ENCODE measurements at places on chromosomes 11 and 22. TPM values are rescaled to one million over a fixed set of nuclear protein-coding genes. Genes with fewer than 3 reads are reported as not detected.

DNA sequence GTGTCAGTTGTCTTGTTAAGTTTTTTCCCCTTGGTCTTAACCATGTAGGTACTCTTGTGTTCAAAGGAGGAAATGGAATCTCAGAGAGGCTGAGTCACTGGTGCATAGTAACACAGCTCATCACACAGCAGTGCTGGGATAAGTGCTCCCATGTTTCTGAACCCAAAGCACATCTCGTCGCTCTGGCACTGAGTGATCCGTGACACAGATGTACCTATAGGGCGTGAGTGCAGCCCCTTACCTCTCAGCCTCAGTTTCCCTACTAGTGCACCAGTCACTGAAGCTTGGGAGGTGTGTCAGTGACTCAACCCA is 234.0 kb downstream of the ST3GAL4 start:
- peak; percentile 23 for DNase-seq

The ASPHD2 gene
- total RNA-seq = 3.4 TPM

The LDHAL6A gene
- total RNA-seq = not detected

DNA sequence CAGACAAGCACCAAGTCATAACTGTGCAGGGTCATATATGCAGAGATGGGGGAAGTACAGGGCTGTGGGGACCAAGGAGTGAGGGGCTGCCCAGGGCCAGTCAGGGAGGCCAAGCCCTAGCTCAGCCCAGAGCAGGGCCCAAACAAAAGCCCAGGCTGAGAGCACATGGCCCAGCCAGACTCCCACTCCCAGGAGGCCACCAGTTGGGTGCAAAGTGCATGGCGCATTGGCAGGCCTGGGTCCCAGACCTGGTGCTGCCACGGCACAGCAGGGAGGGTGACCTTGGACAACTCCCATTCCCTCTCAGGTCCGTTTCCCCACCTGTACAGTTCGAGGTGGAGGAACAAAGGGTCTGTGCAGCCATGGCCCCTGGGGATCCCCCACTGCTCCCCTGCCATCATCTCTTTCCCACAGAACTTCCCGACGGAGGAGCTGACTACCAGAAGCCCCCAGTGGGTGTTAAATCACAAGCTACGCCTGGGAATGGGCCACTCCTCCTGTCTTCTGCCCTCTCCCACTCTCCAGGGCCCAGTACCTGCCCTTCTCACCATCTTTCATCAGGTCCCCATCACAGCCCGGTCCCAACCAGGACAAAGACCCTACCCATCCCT is 608 bp downstream of the NIPSNAP1 start:
- no peak for DNase-seq

DNA sequence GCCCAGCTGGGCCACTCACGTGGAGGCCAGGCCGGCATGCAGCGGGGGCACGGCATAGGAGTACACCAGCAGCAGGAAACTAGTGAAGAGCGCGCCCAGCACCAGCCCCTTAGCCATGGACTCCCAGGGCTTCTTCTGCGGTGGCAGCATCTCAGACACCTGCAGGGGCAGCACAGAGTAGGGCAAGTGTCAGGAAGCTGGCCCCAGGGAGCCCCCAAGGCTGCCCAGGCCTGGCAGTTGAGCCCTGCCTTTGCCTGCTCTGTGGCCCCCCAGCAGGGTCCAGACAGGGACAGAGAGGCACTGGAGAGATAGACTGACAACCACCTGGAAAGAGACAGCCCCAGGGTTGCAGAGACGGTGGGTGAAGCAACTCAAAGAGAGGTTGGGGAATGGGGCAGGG is 10.7 kb upstream of the SEC14L6 start:
- no peak for DNase-seq

- no peak for DNase-seq
Measured at GRCh38 chr11:638631-639331, 1.7 kb downstream of the DRD4 start.

The RAB36 gene
- 0.26 TPM for total RNA-seq

GRCh38 chr11:21912285-21912684 is 280.6 kb upstream of the ANO5 start:
- no peak for DNase-seq

DNA sequence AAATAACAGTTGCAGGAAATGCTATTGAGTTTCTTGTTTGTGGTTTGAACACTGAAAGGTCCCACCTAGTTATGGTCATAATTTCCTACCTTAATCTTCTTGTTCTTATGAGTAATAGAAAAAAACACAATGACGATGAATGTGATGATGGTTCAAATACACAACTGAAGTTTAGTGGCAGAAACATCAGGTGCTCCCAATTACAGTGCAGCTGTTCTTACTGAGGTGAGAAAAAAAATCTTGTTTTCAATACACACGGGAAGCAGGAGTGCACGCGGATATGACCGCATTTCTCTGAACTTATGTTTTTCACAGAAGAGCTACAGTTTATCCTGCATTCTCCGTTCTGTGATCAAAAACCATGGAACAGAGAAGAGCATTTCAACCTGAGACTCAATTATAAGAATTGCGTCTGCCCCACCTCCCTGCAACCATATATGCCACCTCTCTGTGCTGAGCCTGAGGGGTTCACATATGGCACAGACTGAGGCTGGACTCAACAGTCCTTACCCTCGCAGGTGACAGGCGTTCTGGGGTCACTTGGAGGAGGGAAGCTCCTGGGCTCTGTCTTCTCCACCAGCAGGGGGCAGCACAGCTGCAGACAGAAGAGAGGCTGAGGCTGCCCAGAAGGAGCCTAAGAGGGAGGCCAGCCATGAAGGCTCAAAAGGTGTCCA is 99.7 kb upstream of the IGLL5 start:
- peak; percentile 29 for DNase-seq

All from bronchial epithelial cell (primary cell).